ENCODE measurements at places on chromosomes 16 and 17.

GRCh38 chr17:56948491-56948890, 12.4 kb downstream of the COIL start:
- no peak for DNase-seq

DNA sequence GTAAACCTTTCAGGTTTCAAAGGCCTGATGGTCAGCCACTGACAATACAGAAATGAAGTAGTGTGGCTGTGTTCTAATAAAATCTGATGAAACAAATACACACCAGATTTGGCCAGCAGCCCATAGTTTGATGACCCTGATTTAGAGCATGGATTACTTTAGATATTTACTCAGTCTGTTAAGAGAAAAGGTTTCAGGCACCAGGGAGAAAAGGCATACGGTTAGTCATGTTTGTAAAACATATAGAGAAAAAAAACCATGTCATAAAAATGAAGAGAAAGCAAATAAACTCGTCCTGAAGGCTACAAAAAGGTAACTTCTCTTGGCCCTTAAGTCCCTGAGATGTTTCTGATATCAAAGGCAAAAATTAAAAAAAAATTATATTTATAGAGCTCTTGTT, 112.1 kb downstream of the ADAMTS18 start:
- DNase-seq, result no peak

DNA sequence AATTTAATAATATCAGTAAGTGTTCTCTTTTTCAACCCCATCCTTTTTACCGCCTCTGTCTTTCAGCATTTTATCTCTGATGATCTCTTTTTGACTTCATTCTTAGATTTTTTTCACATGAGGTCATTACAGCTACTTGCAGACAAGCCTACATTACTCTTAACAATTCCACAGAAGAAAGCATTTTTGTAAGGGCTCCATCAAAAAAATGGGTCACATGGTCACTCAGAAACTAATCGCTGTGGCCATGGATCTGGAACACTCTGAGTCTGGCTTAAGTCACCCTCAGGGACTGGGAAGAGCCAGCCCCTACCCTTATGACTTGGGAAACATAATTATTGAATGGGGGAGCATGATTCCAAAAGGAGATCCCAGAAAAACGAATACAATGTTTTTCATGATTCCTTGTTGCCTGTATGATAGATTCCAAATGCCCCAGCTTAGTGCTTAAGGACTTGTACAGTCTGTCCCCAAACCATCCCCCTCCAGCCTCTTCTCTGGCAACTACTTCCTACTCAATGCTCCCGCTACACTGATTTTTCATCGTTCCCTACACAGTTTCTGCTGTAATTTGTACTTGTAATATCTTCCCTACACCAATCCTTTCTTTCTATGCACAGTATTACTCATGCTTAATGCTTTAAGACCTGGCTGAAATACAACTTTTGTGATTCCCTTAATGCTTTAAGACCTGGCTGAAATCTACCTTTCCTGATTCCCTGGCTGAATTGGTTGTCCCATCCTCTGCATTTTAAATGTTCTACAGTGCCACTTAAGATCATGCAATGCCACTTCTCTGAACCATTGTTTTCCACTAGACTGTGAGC, 457.8 kb downstream of the HS3ST4 start:
- DNase-seq, result no peak

DNA sequence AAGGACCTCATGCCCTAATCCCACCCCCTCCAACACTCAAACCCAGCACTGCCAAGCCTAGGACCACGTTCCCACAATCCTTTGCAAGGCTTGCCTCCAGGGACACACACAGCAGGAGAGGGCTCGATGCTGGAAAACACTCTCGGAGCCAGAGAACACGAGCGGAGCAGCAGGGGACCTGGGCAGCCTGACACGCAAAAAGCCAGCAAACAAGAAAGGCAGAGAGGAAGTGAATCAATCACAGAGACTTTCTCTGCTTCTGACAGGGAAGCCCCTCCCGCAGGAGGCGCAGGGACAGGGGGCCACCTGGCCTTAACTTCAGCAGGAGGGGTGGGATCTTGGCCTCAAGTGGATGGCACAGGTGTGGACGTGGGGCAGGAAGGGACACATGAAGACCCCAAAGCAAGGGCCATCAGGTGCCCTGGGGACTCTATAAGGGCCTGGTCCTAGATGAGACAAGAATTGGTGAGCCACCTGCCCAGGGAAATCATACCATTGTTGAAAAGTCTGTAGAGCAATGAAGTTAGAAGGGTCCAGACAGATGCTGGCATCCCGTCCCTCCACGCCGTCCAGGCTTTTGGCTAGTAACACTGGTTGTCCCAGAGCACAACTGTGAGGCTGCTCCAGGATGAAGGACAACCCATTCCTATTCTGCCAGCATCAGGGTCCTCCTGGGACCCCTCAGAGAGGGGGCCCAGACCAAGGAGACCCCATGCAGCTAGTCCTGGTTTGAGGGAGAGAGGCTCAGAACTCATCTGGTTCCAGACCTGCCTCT, 2.2 kb downstream of the SDK2 start:
- peak; percentile 23 for DNase-seq

- DNase-seq, result no peak
Observed at GRCh38 chr17:570388-570787, 144.3 kb downstream of the VPS53 start.

DNA sequence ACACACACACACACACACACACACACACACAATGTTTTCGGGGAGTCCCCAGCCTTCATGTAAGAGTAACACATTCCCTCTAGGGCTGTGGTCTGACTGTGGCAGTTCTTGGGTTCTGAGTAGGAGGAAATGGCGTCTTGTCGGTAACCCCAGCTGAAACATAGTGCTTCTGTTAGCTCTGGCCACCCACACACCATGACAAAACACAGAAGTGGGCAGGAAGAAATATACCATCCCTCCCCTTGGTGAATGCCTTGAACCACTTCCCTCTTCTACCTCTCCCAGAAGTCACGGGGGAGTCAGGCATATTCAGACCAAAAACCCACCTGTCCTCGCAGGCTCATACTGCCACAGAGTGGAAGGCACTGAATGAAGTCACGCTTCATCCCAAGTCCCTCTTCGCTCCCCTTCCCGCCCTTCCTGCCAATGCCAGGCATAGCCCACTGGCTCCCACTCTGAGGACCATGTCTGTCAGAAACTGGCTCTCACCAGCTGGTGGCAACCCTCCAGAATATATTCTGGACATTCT, 11.5 kb downstream of the SLC35B1 start:
- DNase-seq, result peak; percentile 79

DNA sequence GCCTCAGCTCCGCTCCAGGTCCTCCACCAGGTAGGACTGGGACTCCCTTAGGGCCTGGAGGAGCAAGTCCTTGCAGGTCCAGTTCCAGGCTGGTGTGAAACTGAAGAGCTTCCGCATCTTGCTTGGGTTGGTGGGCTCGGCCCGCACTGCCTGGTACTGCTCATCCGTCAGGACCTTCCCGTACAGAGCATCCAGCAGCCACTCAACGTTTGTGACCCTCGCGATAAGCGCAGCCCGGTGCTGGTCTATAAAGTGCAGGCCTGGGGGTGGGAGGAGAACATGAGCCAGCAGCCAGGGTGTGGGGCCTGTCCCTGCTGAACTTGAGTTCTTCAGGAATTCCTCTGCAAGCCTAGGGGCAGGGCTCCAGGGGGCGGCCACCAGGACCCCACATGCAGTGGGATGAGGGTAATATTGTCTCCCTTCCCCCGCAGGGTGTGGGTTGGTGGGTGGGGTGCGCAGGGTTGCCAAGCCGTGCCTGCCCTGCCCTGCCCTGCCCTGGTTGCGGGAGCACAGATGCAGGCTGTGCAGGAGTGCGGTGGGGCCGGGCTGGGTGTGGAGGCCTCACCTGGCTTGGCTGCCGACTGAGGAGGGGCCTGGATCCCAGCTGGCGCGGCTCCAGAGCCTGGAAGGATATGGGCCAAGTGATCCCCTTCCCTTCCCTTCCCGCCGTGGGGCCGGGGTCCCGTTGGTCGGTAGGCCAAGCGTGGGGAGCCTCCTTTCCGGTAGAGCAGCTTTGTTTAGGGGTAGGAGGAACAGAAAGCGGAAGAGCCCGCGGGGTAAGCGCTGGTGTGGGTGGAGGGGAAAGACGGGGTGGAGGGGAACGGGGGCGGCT, 762 bp downstream of the PYCARD start:
- DNase-seq, result peak; percentile 63

DNA sequence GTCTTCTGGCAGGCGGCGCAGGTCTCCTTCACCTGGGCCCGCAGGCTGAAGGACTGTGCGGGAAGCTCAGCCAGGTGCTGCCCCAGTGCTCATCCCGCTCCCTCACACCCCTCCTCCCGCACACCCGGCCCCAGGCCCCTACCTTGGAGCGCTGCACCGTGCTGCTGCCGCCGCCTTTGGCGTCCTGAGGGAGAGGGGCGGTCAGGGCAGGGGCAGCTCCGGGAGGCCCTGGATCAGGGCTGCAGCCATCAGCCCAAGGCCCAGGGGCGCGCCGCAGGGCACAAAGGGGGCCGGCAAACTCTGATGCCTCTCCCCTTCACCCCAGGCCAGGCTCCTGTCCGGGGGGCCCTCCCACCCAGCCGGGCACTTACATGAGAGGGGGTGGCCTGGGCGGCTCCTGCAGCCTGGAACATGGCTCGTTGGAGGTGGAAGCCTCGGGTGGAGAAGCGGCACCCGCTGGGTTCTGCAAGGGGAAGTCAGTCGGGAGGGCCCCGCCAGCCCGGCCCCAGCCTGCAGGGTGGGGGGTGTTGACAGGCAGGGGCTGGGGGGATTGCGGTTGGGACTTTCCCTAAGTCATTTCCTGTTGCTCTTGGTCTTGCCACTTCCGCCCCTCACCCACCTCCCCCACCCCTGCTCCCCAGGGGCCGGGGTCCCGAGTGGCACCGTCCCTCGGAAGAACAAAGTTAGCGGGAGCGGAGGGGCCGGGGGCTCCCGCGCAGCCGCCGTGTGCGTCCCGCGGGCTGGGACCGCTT, 863 bp downstream of the LIMD2 start:
- DNase-seq, result peak; percentile 94

DNA sequence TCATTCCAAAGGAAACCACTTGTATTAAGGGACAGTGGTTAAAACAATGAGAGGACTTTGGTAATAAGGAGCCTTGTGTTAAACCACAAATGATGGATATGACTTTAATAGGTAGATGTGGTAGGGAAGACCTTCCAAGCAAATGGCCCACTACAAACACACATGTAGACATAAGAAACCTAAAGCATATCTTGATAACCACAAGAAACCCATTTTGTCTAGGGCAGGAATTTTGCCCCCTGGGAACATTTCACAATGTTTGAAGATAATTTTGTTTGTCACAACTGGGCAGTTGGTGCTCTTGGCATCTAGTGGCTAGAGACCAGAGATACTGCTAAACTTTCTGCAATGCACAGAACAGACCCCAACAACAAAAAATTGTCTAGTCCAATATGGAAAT, 25.8 kb downstream of the KCNJ2 start:
- no peak for DNase-seq

DNA sequence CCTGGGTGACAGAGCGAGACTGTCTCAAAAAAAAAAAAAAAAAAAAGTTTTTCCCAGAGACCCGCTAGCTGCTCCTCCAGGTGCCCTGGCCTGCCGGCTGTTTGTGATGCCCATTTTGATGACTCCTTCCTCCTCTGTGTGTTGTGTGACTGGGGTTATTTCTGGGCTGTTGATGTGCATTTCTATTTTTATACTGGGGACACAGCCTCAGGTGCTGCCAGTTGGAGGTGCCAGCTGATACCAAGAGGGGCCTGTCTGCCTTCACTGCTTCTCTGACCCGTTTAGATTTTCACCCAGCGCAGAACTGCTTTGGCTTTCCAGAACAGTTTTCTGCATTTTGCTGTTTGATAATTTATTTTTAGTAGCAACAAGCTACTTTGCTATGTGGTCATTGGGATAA, 6.7 kb downstream of the PLA2G15 start:
- no peak for DNase-seq

DNA sequence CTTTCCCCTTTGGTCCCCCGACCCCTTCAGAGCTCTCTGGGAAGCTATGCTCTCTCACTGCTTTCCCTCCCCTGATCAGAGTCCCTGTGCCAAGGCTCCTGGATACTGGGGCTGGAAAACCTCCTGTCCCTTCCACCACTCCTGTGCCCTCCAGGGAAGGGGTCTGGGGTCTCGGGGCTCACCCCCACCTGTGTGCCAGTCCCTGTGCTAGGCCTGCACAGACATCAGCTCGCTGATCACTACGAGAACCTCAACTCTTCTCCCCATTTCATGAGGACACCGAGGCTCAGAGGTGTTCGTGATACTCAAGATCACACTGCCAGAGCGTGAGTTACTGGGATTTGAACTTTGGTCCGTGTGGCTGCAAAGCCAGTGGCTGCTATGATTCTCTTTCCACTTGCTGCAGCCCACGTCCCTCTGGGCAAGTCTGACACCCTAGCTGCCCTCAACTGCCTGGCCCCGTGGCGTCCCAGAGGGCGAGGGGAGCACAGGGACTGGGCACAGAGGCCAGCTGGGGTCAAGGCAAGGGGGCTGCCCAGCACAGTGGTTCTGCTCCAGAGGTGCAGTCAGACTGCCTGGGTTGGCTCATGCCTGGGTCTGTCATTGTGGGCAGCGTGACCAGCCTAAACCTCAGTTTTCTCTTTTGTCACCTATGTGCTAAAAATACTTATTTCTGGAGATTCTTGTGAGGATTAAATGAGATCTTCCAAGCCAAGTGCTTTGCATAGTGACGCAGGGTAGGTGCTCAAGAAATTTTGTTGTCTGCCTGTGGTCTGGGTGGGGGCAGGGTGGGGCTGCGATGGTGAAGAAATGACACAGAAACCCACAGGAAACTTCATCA, 43.8 kb upstream of the TOB1 start:
- DNase-seq, result peak; percentile 80

GRCh38 chr17:32277284-32277683, 11.7 kb downstream of the RHBDL3 start:
- DNase-seq, result no peak

- DNase-seq, result no peak
Observed at GRCh38 chr17:213286-214105, 32.0 kb upstream of the DOC2B start.

DNA sequence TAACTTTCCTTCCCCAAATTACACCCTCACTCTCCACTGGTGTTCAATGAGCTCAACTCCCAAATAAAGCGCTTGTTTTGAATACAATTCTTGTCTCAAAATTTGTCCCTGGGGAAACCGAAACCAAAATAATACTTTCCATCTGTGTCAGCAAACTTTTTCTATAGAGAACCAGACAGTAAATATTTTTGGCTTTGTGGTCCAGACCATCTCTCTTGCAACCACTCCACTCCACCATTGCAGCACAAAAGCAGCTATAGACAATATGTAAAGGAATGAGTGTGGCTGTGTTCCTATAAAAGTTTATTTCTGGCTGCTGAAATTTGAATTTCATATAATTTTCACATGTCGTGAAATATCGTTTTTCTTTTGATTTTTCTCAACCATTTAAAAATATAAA, 84.6 kb upstream of the ERCC4 start:
- DNase-seq, result no peak
